Stimulated activated CD8-positive, alpha-beta memory T cell treated with anti-CD3 and anti-CD28 coated beads, Interleukin-15, amount 100 ng/mL, for 24 hours (primary cell): ENCODE measurements at places on chromosomes 16 and 17.

DNA sequence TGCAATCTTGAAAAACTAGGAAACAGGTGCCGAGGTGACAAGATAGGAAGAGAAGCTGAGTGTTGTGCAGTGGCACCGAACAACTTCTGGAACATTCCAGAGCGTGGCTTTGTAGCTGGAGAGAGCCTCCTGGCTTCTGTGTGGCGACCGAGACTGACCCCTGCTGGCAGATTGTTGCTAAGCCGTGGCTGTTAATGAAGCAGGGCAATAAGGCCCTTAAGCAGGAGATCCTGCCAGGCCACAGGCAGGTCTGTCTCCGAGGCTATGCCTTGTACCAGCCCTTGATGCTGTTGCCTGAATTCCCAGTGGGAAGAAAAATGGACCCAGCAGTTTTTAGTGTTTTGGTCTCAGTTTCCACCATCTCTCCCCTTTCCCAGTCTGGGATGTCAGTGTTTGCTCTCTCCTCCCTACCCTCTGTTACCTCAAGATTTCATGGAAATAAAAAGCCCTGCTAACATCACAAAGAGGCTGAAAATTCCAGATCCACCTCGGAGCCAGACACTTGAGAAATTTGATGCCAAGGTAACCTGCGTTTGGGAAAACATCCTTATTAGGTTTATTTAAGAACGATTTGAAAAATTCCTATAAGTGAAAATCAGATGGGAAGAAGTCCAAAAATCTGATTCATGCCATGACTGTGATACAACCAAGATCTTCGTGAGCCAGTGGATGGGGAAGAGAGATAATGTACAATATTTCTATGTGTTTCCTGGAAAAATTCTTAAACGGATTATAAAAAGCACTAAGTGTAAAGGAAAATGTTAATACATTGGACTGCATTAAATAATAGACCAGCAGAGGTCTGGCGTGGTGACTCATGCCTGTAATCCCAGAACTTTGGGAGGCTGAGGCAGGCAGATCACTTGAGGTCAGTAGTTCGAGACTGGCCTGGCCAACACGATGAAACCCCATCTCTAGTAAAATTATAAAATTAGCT, 265.1 kb downstream of the PRKCA start:
- peak; percentile 59 for DNase-seq

GRCh38 chr16:87970186-87970585, 19.0 kb downstream of the BANP start:
- no peak for DNase-seq

GRCh38 chr17:11780621-11781020, 182.4 kb downstream of the DNAH9 start:
- DNase-seq = no peak

GRCh38 chr17:61443475-61443882, 8.7 kb upstream of the TBX4 start:
- no peak for DNase-seq

- no peak for DNase-seq
These were observed 17.0 kb downstream of the CNTNAP1 start for GRCh38 chr17:42699415-42699740.

GRCh38 chr17:37532756-37533155, 43.1 kb downstream of the DUSP14 start:
- no peak for DNase-seq

DNA sequence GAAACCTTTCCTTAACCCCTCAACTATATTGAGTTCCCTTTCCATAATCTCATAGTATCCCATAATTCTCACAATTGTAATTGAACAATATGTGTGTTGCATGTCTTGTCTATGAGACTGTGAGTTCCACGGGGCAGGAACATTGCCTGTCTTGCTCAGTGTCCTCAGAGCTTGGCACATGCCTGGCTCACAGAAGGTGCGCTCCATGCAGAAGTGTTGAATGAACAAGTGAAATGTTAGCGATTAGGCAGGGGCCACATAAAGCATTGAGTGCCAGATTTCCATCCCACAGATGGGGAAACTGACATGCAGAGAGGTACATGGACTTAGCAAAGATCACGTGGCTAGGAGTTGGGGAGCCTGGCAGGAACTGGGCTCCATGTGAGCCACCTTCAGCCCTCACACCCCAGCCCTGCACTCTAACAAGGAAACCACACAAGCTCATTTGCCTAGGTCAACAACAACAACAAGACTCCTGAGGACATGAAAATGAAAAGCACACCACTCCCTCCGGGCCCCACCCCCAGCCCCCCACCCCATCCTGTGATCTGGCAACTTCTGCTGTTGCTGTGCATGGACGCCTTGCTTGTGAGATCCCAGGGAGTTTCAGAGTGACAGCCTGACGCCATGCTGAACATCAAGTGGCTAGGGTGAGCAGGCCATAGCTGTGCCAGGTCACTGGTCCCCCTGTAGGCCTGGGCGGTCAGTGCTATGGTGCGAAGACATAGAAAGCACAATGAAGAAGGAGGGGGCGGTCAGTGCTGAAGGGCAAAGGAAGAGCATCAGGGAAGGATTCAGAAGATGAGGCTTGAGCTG, 5.0 kb downstream of the PIK3R5 start:
- DNase-seq = no peak

- no peak for DNase-seq
These were observed 1.5 kb upstream of the ARL5C start for GRCh38 chr17:39167476-39167875.

- no peak for DNase-seq
These were observed 94.4 kb upstream of the CIBAR2 start for GRCh38 chr16:85206472-85207356.

- no peak for DNase-seq
These were observed 42.4 kb upstream of the SLC38A10 start for GRCh38 chr17:81337476-81337879.

DNA sequence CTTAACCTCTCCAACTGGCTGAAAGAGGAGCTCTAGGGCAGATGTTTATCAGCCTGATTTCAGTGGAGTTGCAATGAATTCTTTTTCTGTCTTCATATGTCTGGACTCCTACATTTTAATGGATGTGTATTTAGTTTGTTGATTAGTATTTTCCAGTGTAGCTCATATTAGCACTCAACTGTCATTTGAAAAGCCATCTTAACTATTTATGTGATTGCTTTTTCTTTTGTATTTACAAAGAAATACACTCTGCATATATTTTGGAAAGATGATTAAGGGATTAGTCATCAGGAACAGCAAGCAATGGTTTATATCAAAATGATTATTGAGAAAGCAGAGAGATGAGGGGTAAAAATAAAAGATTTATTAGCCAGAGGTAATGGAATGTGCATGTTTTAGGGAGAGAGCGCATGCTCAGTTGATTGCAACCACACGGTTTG, 71.1 kb downstream of the WWOX start:
- DNase-seq = no peak

DNA sequence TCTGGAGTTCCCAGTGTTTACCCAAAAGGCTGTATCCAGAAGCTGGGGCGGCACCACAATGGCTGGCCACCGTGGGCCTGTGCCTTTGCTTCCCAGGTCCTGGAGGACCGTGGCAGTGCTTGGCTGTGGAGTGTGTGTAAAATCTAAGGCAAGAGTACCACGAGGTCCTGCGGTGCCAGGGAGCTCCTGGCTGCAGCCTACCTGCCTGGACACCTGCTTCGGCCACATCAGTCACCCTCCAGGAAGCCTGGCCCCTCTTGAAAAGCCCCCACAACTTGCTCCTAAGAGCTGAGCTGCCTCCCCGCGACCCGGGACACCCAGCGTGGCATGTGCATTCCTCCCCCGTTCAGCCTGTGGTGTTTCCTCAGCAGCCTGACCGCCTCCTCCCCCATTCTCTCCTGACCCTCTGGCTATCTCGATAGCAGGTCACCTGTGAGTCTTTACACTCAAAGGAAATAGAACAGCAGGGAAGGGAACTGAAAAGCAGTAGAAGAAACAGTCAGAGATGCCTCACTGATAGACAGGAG, 7.9 kb downstream of the TIMM22 start:
- no peak for DNase-seq
